ENCODE measurements at places on chromosomes 3 and 15.

GRCh38 chr15:77347197-77347596, 72.7 kb downstream of the PEAK1 start:
- no peak for DNase-seq

GRCh38 chr15:80031841-80032240, 27.6 kb upstream of the ZFAND6 start:
- no peak for DNase-seq

- DNase-seq: no peak
Measured at GRCh38 chr15:77839456-77839855, 206.7 kb upstream of the LINGO1 start.

DNA sequence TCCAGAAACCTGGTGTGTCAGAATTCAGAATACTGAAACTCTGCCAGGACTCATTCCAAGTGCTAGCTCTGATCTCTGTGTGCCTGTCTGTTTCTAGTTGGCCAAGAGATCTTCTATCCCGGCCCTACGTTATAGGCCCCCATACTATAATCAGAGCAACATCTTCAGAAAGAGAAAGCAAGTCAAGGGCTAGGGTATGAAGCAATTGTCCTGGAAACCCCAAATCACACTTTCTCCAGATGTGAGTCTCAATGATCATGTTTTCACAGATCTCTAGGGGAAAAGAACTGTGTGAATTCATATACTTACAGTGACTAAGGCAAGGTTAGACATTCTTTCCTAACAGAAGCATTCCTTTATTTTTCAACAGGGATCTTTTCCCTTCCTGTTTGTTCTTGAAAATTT, 309.7 kb downstream of the SLC9A9 start:
- peak; percentile 53 for DNase-seq

DNA sequence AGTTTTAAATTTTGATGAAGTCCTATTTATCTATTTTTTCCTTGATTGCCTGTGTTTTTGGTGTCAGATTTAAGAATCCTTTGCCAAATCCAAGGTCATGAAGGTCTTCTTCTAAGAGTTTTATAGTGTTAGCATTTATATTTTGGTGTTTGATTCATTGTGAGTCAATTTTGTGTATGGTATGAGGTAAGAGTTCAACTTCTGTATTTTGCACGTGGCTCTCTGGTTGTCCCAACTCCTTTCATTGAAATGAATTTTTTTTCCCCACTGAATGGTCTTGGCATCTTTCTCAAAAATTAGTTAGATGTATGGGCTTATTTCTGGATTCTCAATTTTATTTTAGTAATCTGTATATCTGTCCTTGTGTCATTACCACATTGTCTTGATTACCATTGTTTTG, 57.1 kb upstream of the STRIT1 start:
- DNase-seq: no peak

DNA sequence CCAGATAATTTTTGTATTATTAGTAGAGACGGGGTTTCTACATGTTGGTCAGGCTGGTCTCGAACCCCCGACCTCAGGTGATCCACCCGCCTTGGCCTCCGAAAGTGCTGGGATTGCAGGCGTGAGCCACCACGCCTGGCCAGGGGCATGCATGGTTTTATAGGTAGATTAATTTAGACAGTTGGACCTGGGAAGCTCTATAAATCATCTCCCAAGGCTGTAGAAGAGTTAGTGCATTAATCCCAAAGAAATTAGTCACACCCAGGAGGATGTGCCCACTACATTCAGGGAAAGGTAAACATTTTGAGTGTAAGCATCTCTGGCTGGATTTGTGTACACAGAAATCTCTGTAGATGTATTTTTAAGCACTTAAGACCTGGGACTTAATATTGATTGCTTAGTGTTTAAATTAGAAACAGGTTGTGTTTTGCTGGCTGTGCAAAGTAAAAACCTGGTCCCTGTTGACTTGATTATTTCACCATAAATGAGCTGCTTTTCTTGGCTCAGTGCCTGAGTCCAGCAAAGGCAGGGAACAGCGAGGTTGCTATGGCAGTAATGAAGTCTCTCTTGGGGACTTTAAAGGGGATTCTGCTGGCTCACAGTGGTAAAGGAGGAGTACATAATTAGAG, 19.2 kb downstream of the EXOSC7 start:
- peak; percentile 59 for DNase-seq

DNA sequence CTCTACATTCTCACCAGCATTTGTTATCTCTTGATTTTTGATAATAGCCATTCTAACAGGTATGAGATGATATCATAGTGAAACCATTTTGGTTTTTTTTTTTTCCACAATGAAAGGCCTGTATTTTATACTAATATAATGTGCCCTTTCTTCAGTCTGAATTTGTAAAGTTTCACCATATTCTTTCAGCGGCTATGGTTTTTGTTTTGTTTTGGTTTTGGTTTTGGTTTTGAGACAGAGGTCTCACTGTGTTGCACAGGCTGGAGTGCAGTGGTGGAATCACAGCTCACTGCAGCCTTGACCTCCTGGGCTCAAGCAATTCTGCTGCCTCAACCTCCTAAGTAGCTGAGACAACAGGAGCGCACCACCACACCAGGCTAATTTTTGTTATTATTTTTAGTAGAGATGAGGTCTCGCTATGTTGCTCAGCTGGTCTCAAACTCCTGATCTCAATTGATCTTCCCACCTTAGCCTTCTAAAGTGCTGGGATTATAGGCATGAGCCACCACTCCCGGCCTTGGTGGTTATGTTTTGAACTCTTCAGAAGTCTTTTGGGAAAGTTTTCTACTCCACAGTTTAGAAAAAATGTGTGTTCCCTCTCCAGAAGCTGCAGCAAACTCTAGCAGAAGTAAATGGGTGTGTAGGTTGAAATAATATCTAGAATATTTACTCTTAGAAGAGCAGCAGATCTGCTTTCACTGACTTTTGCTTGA, 110.2 kb upstream of the UMPS start:
- DNase-seq: no peak

DNA sequence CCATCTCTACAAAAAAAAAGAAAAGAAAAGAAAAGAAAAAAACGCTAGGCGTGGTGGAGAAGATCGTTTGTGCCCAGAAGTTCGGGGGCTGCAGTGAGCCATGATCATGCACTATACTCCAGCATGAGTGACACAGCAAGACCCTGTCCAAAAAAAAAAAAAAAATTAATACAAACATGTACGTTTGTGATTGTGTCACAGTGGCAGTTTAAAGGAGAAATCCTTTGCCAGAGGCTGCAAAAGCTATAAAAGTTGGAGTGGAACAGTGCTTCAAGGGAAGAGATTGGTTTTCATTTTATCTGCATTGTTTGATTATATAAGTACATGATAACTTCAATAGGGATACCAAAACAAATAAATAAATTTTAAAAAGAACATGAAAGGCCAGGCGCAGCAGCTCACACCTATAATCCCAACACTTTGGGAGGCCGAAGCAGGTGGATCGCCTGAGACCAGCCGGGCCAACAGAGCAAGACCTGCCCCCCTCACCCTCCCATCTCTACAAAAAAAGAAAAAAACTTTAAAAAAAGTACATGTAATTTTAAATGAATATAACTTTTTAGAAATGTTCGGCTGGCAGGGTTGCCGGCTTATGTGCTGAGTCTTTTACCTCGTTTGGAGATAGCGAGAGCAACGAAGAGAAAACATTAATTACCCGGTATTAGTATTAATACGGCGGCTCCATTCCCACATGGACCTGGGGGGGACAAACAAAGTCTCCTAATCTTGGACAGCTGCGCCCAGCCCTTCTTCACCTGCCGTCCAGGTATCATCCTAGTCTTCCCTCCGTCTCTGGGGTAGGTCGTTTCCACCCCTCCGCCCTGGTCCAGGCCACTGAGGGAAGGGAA, 573 bp upstream of the DIS3L start:
- DNase-seq: no peak

DNA sequence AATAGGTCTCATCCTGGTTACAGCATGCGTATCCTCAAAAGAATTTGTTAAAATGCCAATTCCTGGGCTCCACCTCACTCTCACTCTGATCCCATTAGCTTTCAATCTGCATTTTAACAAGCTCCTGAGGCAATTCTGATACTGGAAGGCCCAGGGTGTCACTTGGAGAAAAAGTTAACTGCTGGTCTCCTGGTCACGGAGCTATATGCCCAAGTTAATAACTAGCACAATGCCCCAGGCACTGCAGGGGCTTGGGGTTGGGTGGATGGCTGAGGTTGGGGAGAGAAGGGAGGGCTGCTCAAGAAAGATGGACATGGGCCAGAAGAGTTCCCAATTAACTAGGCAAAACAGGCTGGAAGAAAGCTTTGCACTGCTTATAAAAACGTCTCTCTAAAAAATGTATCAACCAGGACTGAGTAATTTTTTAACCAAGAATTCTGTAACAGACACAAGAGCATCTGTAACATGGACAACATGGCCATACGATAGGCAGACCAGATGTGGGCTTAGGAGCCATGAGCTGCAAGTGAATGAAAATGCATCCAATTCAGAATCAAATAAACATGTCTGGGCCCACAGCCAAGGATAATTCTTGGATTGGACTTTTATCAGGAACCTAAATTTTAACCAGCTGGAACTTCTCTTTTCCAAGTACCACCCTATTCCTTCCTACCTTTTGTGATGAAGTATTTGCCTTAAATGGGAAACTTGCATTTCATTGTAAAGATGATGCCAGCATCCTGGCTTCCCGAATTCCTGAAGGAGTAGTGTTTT, 4.2 kb downstream of the IL17RD start:
- peak; percentile 95 for DNase-seq

GRCh38 chr3:129060276-129061022, at the start of gene GP9:
Gene GP9, plus strand, starts transcription at chr3:129060779. Its CDS starts 961 bp downstream, at chr3:129061740.
- DNase-seq: no peak

DNA sequence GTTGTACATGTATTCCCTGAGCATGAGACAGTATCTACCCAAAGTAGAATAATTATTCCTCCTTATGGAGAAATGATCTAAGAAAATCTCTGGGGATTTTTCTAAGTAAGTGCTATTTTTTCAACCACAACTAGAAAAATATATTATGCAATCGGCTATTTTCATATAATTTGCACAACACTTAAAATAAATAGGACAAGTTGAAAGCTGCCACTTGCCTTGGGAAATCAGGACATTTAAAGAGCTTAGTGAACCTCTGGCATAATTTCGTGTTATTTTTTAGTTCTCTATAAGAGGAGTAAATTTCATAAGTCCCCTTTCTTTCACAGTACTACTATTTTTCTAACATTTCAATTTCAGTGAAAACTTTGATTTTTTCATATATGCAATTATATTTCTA, 672.1 kb downstream of the OTOL1 start:
- DNase-seq: no peak

- no peak for DNase-seq
Measured at GRCh38 chr15:70610541-70610940, 152.8 kb downstream of the UACA start.

GRCh38 chr15:89114990-89115389, 26.7 kb downstream of the ABHD2 start:
- no peak for DNase-seq

GRCh38 chr15:101009176-101009575, 90.0 kb downstream of the LRRK1 start:
- no peak for DNase-seq

DNA sequence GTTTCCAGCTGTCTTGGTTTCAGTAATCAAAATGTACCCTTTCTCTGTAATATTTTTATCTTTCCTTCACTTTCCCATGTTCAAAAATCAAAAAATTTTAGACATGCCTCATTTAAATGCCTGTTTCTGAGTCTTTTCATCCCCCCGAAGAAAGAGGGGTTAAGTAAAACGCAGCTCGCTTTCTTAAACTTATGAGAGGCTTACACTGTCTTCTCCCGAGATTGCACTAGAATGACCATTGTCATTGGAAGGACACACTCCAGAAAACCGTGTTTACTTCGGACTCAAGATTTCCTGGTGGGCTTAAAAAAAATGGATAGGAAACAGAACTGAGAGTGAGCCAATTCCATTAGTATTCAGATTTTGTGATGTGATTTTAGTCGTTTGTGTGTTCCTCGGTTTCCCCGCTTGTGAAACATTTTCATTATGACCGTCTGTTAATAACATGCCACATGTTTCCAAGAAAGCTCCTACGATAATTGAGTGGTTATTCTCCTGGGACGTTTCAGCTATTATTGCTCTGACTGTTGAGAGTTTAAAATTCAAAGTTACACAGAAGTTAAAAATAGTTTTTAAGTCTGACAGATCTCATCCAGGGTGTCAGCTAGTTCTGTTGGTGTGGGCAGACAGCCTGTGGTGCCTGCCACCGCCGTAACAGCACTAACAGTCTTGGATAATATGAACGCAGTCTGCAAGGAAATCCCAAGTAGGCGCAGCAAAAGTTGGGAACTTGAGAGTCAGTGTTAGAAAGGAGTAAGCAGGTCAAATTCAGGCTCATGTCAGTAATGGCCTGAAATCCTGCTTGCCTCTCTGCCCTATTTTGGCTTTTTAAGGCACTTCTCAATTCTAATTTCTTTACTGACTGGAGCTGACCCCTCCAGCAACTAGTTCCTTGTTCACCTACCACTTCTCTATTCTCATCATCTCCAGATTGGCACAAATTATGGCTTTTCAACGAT, 1.5 kb downstream of the CRYBG3 start:
- no peak for DNase-seq

- DNase-seq: no peak
Measured at GRCh38 chr3:116743062-116743461, 33.5 kb downstream of the TUSC7 start.

GRCh38 chr15:88681610-88682221, 42.9 kb downstream of the ISG20 start:
- no peak for DNase-seq

All from HFF-Myc (cell line).